ENCODE measurements at places on chromosomes 11 and 22.

DNA sequence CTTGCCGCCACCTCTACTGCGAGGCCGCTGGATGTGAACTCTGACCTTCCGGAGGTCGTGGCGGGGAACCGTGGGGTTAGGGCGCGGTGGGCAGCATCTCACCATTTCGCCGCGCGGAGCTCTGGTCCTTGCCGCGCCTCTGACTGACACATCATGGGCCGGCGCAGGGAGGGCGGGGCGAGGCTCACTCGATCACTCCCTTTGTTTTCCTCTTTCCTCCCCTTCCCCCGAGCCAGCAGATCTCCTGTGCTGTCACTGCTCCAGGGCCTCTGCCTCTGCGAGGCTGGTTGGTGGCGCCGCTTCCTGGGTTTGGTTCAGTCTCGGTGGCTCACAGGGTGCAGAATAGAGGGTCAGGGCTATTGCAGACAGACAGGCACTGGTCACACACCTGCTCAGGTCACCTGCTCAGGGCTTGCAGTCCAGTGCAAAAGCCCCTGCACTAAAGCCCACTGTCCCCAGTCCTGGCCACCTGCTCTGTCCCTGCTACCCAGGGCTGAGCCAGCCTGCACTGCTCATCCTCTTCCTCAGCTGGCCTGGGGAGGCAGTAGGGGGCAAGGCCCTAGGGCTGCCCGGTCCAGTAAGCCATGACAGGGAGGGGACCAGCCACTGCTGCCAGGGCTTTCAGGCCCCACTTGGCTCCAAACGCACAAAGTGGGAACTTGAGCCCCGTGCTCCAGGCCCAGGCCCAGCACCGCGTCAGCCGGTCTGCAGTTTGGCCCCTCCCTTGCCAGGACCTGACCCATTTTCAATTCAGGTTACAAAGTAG, 36.2 kb downstream of the PISD start:
- no peak overlapping the region for H3K27ac ChIP-seq
- peaks cover 15% of the 10 kb centered on the region for H3K36me3 ChIP-seq
- DNase-seq = no peak
- H3K4me1 ChIP-seq = peaks cover 8% of the 10 kb centered on the region
- H3K27me3 ChIP-seq = no peaks in the 10 kb centered on the region

- H3K4me3 ChIP-seq = peak overlapping the region; percentile 85
- H3K36me3 ChIP-seq = peaks cover 10% of the 10 kb centered on the region
- H3K27me3 ChIP-seq = no peaks in the 10 kb centered on the region
- H3K4me1 ChIP-seq = no peaks in the 10 kb centered on the region
- H3K27ac ChIP-seq = 0 out of 2 replicates have a peak overlapping the region, but pooled peaks have one; percentile 49
These were observed 1.6 kb downstream of the TCP11L1 start for GRCh38 chr11:33040862-33041453.

DNA sequence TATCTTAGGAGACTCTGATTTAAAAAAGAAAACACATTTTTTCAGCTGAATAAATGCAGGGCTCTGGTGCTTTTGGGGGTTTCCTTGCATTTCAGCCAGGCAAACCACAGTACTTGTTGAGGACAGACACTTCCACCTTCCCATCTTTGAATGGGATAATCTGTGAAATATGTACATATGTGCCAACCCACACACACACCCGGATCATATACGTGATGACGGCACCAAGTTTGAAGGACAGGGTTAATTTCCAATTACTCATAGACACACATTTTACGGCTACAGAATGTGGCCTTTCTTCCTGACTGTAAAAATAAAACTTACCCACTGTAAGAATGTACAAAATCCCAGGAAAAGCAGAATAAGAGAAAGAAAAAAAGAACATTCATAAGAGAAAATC, 104.4 kb downstream of the MPPED2 start:
- no peak overlapping the region for H3K4me3 ChIP-seq
- H3K36me3 ChIP-seq = no peaks in the 10 kb centered on the region
- DNase-seq = no peak
- H3K27ac ChIP-seq = no peak overlapping the region
- H3K27me3 ChIP-seq = peaks cover 7% of the 10 kb centered on the region
- H3K4me1 ChIP-seq = no peaks in the 10 kb centered on the region

DNA sequence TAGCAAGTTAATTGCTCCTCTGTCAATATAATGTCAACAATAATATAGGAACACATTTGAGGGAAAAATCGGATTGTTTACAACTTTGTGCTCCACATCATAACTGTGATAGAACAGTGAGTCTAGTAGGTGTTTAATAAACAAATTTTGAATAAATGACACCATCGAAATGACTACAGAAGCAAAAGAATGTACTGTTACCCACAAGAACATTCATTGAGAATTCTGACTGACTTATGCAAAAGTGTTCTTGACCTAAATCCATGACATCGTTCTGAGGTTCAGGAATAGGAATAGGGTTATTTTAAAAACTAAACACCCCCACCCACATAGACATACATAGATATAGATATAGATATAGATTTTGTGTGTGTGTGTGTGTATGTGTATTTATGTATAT, 8.4 kb downstream of the LRRC4C start:
- H3K4me3 ChIP-seq = no peak overlapping the region
- no peaks in the 10 kb centered on the region for H3K4me1 ChIP-seq
- DNase-seq = no peak
- H3K27me3 ChIP-seq = no peaks in the 10 kb centered on the region
- H3K27ac ChIP-seq = no peak overlapping the region

GRCh38 chr11:67507242-67507863, 609 bp downstream of the CDK2AP2 start:
- no peaks in the 10 kb centered on the region for H3K36me3 ChIP-seq
- peaks cover 27% of the 10 kb centered on the region for H3K4me1 ChIP-seq
- no peak for DNase-seq
- no peaks in the 10 kb centered on the region for H3K27me3 ChIP-seq

GRCh38 chr11:7520981-7521487, 7.2 kb downstream of the PPFIBP2 start:
- peak overlapping the region; percentile 100 for H3K27ac ChIP-seq
- no peaks in the 10 kb centered on the region for H3K27me3 ChIP-seq
- no peaks in the 10 kb centered on the region for H3K36me3 ChIP-seq
- DNase-seq = no peak
- H3K4me3 ChIP-seq = peak overlapping the region; percentile 71

- no peaks in the 10 kb centered on the region for H3K4me1 ChIP-seq
- peaks cover 2% of the 10 kb centered on the region for H3K27me3 ChIP-seq
- no peaks in the 10 kb centered on the region for H3K36me3 ChIP-seq
- H3K4me3 ChIP-seq = no peak overlapping the region
- DNase-seq = no peak
These were observed 9.6 kb upstream of the SYT8 start for GRCh38 chr11:1825039-1825740.

- H3K27me3 ChIP-seq = no peaks in the 10 kb centered on the region
- peaks cover 31% of the 10 kb centered on the region for H3K36me3 ChIP-seq
- H3K4me3 ChIP-seq = no peak overlapping the region
- peak; percentile 64 for DNase-seq
- H3K27ac ChIP-seq = peak overlapping the region; percentile 55
These were observed 16.0 kb upstream of the PRG2 start for GRCh38 chr11:57406337-57406904.

DNA sequence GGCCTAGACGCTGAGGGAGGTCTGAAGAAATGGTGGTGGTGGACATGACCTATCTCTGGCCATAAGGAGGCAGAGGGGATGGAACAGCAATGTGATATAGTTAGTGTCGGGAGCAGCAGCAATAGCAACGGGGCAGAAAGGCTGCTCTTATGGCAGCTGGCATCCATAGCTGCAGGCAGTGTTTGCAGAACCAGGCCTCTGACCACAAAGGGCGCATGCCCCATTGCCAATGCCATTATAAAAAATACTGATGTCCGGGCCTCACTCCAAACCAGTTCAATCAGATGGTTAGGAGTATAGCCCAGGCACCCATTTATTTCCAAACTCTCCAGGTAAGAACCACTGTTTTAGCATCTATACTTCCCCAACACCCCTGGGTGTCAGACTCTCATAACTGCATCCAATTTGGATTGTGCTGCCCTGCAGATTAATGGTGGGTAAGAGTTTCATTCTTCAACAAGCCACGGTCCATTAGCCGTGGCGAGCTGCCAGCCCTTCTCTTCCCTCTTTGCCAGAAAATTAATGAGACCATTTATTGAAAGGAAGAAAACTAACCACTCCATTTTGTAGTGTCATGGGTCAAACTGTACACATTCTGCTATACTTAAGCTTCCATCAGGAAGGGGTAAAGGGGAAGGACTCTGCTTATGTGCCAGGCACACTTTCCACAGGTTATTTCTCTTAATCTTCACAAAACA, 72.8 kb upstream of the SPON1 start:
- no peaks in the 10 kb centered on the region for H3K36me3 ChIP-seq
- H3K27ac ChIP-seq = no peak overlapping the region
- no peak for DNase-seq
- no peaks in the 10 kb centered on the region for H3K27me3 ChIP-seq
- no peak overlapping the region for H3K4me3 ChIP-seq

GRCh38 chr11:108960501-108960900, 295.6 kb downstream of the DDX10 start:
- H3K4me1 ChIP-seq = no peaks in the 10 kb centered on the region
- no peaks in the 10 kb centered on the region for H3K36me3 ChIP-seq
- DNase-seq = no peak

- no peak overlapping the region for H3K4me3 ChIP-seq
- no peaks in the 10 kb centered on the region for H3K27me3 ChIP-seq
- no peak for DNase-seq
- no peaks in the 10 kb centered on the region for H3K4me1 ChIP-seq
These were observed 187.4 kb downstream of the MN1 start for GRCh38 chr22:27614006-27614649.

DNA sequence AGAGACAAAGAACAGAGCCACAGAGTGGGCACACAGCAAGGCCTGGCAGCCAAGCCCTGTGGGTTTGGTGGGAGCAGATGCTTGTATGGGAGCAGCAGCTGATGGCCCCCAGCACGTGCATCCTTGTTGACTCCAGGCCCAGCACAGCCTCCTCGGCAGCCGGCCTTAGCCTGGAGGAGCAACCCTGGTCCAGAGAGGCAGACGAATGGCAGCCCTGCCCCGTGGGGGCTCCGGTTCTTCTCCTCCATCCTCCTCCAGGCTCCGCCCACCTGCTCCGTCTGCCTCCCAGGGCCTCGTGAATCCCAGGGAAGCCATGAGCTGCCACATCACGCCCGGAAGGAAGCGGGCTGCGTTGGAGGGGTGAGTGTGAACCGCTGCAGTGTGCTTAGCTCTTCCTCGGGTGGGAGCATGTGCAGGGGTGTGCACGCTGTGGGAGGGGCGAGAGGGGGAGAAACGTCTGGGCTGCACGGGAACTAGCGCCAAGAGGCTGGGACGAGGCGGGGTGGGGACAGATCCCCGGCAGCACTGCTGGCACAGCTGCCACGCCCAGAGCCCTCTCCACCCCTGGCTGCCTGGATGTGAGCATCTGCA, 36.3 kb upstream of the JAM3 start:
- no peaks in the 10 kb centered on the region for H3K27me3 ChIP-seq
- peaks cover 1% of the 10 kb centered on the region for H3K4me1 ChIP-seq
- no peak overlapping the region for H3K4me3 ChIP-seq
- H3K27ac ChIP-seq = no peak overlapping the region

DNA sequence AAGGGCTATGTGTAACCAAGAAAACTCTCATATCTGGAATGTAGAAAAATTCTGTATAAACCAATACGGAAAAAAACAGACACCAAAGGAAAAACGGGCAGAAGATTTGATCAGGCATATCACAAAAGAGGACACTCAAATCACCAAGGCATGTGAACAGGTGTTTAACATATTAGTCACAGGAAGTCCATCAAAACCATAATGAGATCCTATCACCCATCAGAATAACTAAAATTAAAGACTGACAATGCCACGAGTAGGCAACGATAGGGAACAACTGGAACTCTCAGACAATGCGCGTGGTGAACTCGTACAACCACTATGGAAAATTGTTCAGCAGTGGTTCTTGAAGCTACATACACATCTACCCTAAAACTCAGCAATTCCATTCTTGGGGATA, 94.5 kb downstream of the MICAL3 start:
- H3K36me3 ChIP-seq = no peaks in the 10 kb centered on the region
- H3K4me1 ChIP-seq = no peaks in the 10 kb centered on the region
- H3K27me3 ChIP-seq = no peaks in the 10 kb centered on the region
- H3K27ac ChIP-seq = no peak overlapping the region

- H3K27ac ChIP-seq = no peak overlapping the region
- no peak overlapping the region for H3K4me3 ChIP-seq
- H3K4me1 ChIP-seq = peaks cover 3% of the 10 kb centered on the region
- H3K27me3 ChIP-seq = no peaks in the 10 kb centered on the region
These were observed 50.9 kb downstream of the ST3GAL4 start for GRCh38 chr11:126406368-126406767.

DNA sequence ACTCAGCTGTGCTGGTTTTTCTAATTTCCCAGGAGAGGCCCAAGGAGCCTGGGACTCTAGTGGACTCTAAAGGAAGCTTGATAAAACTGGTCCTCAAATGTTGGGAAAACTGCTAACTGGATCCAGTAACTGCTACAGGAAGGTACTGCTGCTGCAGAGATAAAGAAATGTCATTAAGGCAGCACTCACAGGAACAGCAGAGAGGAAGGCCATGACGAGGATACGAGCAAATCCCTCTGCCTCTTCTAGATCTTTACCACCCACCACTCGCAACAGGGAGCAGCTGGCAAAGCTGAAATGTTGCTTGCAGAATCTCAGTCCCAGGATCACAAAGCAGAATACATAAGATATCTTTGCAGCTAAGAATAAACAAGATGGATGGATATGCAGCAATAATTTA, 23.5 kb downstream of the TTC28 start:
- H3K4me1 ChIP-seq = no peaks in the 10 kb centered on the region
- no peaks in the 10 kb centered on the region for H3K27me3 ChIP-seq
- H3K36me3 ChIP-seq = no peaks in the 10 kb centered on the region
- DNase-seq = no peak
- no peak overlapping the region for H3K27ac ChIP-seq

DNA sequence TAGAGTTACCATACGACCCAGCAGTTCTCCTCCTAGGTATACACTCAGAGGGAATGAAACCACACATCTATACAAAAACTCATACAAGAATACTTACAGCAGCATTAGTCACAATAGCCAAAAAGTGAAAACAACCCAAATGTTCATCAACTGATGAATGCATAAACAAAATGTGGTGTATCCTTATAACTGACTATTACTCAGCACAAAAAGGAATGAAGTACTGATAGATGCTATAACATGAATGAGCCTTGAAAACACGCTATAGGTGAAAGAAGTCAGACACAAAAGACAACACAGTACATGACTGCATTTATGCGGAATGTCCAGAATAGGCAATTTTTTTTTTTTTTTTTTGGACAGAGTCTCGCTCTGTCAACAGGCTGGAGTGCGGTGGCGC, 23.1 kb downstream of the NCAPD3 start:
- no peak for DNase-seq
- H3K4me3 ChIP-seq = no peak overlapping the region
- H3K4me1 ChIP-seq = no peaks in the 10 kb centered on the region
- peaks cover 21% of the 10 kb centered on the region for H3K36me3 ChIP-seq
- no peak overlapping the region for H3K27ac ChIP-seq
- H3K27me3 ChIP-seq = no peaks in the 10 kb centered on the region

GRCh38 chr22:21688706-21689381, 23.0 kb downstream of the PPIL2 start:
- H3K27ac ChIP-seq = 0 out of 2 replicates have a peak overlapping the region, but pooled peaks have one; percentile 8
- H3K4me1 ChIP-seq = peaks cover 27% of the 10 kb centered on the region
- no peaks in the 10 kb centered on the region for H3K27me3 ChIP-seq
- H3K36me3 ChIP-seq = peaks cover 24% of the 10 kb centered on the region
- no peak for DNase-seq

Measured in GM12878 (cell line).